ENCODE measurements at places on chromosomes 3 and 15.
A peak's percentile ranks its signal among the peaks of the same experiment; 100 is the strongest.

DNA sequence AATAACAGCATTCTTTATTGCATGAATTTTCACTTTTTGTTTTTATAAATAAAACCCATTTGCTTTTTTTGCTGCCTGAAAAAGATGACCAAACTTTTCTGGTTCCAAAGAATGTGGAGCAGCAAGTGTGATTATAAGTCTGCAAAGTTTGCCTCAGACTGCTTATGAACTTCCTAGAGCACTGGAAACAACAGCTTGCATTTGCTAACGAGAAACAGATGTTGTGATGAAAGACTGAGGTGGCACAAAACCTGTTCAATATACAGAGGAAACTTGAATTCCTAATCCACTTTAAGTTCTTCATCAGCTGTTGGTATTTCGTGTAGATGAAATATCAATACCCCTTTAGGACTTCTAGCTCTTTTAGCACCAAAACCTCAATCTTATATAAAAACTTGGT is 9.3 kb downstream of the ZPLD1 start:
- DNase-seq: no peak

GRCh38 chr3:39180183-39180545 is 12.2 kb downstream of the XIRP1 start:
- no peak for DNase-seq

DNA sequence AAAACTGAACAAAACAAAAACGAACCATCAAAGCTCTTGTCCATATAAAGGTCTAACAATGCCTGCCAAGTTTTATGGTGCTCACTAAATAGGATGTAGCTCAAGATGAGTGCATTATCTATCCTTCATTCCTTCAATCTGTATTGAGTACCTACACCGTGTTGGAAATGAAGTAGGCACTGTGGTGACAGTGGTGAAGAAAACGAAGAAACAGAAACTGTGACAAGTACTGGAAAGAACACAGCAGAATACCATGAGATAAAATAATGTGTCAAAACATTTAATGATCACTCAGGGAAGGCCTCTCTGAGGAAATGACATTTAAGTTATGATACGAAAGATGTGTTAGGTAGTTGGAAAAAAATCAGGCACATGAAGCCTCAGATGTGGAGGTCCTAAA is 36.2 kb downstream of the CBLB start:
- DNase-seq: peak; percentile 40

GRCh38 chr3:160196511-160197104 is 28.6 kb upstream of the C3orf80 start:
- no peak for DNase-seq

GRCh38 chr3:36210840-36211651 is 169.3 kb upstream of the STAC start:
- no peak for DNase-seq

DNA sequence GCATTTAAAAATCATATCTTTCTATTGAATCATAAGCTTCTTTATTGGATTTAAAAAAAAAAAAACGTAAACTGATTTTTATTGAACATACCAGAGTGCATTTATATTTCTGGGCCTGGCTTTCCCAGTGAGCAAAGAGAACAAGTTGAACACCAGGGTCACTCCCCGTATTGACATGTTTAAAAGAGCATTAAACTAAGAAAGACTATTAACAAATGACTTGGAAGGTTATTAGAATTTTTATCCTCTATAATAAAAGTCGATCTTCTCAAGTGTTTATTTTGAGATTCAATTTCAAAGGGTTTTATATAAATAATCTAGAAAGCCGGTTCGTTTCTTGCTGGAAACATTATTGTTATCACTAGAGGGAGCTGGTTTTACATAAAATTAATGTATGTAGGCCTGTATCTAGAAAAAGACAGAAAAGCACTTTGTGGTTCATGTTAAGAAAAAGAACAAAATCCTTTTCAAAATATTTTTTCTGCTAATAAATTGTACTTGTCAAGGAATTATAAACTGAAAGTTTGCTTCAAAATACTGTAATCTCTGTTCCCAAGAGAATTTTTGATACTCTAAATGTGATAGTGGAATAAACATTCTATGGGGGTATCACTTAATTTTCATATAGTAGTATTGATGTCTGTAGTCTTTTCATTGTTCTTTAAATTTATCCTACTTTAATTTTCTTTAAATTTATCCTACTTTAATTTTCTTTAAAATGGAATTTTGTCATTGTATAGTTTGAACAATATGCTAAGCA is 321.8 kb upstream of the MME start:
- no peak for DNase-seq

GRCh38 chr3:54146506-54147239 is 24.3 kb downstream of the CACNA2D3 start:
- no peak for DNase-seq

- DNase-seq: no peak
Observed at GRCh38 chr3:194259982-194260766, 91.0 kb downstream of the CPN2 start.

DNA sequence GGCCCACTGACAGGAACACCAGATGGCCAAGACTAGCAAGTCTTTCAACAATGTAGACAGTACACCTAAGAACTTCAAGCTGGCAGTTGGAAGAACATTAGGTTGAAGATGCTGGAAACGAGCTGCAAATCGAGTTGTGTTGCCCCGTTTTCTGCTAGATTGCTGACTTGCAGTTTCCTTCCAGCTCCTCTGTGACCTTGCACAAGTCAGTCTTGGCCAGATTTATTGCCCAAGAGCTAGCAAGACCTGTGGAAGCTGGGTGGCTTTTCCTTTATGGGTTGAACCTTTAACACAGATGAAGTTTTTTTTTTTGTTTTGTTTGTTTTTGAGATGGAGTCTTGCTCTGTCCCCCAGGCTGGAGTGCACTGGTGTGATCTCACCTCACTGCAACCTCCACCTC is 2.9 kb upstream of the RBM6 start:
- DNase-seq: no peak

DNA sequence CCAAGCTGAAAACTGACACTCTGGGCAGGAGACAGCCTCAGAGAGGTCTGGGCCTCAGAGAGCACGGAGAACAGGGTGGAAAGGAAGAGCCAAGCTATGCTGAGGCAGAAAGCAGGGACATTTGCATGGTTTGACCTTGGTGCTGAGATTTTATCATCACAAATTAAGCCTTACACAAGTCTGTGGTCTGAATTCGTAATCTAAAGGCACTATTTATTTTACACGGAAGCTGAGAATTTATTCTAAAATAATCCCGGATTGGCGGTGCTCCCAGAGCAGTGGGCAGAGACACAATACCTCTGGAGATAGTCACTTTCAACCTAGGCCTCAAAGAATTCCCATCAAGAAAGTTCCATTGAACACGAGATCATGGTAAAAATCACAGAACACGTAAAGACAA is 47.5 kb downstream of the CFAP92 start:
- DNase-seq: no peak

- no peak for DNase-seq
Observed at GRCh38 chr3:24628523-24629258, 134.0 kb upstream of the THRB start.

GRCh38 chr3:181915551-181915950 is 203.8 kb downstream of the SOX2 start:
- no peak for DNase-seq

DNA sequence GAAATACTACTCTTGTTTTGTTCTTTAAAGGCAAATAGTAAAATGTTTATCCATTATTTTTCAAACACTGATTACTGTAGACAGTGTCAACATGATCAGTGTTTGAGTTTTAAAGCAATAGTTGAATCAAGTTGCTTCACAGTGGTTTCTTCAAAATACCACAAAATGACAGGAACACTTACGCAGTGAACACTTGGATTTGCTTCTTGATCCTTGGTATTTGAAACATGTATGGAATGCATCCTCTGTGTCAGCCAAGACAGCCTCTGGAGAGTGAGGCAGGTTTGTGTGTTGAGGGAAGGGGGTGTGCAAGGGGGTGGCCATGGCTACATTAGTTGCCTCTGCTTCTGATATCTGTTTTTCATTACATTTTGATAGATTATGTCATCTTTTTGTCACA is 413.0 kb downstream of the RBMS3 start:
- DNase-seq: no peak

DNA sequence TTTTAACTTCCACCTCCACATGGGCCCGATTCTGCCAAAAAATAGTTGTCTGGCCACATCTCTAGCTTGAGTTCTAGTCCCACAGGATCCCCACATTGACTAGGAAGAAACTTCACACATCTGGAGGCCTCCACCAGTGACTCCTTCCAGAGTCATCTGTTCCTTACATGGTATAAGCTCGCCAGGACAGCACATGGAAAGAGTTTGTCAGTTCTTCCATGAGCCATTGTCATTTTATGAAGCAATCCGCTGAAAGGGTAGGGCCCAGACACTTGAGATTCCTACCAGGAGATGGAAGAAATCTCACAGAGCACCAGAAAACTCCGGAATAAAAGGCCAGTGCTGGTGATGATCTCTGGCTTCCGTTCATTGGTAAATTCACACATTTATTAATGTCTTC is 350.5 kb upstream of the ICE2 start:
- no peak for DNase-seq

DNA sequence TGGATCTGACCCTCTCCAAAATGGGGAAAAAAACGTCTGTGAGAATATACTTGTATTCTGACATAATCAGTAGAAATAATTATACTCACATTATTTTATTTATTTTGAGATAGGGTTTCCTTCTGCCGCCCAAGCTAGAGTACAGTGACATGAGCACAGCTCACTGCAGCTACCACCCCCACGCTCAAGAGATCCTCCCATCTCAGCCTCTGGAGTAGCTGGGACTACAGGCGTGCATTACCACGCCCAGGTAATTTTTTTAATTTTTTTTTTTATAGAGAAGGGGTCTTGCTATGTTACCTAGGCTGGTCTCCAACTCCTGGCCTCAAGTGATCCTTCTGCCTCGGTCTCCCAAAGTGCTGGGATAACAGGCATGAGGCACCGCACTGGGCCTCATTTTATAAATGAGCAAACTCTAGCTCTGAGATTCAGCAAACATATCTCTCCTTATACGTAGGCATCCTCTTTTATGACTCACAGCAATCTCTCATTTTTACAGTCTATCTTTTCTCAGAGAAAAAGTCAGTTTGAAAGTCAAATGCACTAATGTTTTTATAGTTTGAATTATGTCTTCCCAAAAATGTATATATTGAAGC is 989 bp upstream of the VGLL3 start:
- DNase-seq: no peak

DNA sequence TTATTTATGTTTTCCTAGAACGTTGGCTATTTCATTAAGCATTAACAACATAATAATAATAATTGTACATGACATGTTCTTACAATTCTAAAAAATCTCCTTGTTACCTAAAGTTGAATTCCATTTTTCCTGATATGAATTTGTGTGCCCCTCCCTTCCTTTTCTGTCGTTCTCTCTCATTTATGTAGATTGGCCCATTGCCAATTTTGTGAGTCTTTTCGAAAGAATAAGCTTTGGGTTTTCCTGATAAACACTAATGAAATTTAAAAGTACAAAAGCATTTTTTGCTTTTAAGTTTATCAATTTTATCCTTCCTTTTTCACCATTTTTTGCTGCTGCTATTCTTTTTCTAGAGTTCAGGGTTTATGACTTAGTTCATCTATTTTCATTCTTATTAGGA is 44.9 kb downstream of the PRR23E start:
- DNase-seq: no peak

- no peak for DNase-seq
Observed at GRCh38 chr3:100875239-100875638, 118.0 kb downstream of the ABI3BP start.

DNA sequence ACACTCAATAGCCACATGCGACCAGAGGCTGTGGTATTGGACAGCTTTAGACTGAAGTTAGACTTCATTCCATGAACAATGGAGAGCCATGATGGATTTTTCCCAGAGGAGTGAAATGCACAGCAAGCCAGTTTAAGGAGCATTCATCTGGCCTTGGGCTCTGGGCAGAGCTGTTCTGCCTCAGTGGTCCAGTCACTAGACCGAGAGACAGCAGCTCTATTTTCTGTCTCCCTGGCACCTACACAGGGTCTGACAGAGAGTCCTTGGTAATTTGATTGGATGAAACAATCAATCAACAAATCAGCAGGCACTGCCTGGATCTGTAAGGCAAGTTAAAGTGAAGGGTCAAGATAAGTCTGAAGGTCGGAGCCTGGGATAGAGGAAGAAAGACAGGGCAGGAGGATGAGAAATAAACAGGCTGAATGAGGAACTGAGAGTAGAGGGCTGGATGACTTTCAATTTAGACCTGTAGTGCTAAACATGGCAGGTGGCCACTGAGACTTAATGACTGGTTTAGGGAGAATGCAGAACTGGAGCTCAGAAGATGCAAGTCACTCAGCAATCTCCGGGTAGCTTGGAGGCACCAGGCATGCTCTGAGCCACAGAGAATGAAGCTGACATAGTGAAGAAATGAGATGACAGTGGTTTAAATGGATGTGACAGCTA is 98.5 kb upstream of the SLC25A36 start:
- DNase-seq: no peak

- no peak for DNase-seq
Observed at GRCh38 chr3:175411946-175412345, 552.8 kb downstream of the NAALADL2 start.

- no peak for DNase-seq
Observed at GRCh38 chr3:108486338-108486737, 24.1 kb downstream of the MYH15 start.

All from T-helper 2 cell treated with Interferon-gamma antibody and Interleukin-4, amounts not matched to agents 5 μg/mL and 100 μg/mL, for 36 hours (primary cell).